ENCODE measurements at places on chromosomes 2 and 18.
A peak's percentile ranks its signal among the peaks of the same experiment; 100 is the strongest.

GRCh38 chr18:3966642-3967358, 488.3 kb downstream of the DLGAP1 start:
- no peak for ATAC-seq

DNA sequence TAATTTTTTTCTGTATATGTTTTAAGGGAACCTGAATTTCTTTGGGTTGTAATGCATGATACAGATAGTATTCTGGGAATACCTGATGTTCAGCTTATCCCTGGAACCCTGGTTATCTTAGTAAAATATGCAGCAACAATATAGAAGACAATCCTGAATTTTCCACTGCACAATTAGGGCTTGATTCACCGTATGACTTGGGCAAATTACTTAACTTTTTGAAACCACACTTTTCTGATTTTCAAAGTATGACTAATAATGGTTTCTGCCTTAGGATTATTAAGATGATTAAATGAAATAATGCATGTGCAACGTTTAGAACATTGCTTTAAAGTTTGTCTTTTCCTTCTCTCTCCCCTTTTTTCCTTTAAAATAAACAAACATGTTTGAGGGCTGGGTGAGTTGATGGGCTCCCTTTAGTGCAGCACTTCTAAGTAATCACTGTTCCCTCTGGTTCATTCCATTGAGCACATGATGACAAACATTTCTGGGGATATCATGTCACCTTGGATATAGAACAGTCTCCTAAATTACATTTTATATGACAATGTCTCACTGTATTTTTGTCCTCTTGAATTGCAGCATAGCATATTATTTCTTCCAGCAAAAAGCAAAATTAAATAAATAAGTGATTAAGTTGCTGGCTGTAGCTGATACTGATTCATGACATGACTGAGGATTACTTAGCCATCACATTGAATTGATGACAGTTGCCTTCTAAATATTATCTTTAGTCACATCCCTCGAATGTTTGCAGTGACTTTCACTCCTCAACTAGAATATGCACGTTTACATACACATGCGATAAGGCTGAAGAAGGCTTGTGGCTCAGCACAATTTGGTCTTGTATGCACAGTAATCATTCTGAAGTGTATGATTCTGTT, 254.5 kb downstream of the NEDD4L start:
- no peak for ATAC-seq

- ATAC-seq, result no peak
These were observed 9.0 kb downstream of the TBR1 start for GRCh38 chr2:161424891-161425727.

- no peak for ATAC-seq
These were observed 193.6 kb upstream of the PKDCC start for GRCh38 chr2:41854227-41854626.

DNA sequence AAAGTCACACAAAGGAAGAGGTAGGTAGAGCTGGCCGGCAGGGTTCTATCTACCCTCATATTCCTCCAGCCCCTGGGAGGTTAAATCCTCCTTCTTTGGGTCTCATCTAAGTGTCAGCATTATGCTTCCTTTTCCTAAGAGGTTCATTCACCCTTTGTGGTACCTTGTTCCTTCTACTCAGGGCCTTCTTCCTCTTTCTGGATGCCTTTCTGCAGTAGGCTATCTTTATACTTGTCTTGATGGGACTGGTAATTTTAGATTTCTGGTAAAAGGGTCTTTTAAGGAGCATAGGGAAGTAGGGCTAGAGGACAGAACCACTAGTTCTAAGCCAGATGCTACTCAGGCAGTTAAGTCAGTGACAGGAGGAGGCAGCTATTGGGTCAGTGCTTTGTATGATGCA, 13.7 kb upstream of the TNP1 start:
- no peak for ATAC-seq

- no peak for ATAC-seq
These were observed 95.6 kb upstream of the SLC14A2 start for GRCh38 chr18:45519411-45520280.

DNA sequence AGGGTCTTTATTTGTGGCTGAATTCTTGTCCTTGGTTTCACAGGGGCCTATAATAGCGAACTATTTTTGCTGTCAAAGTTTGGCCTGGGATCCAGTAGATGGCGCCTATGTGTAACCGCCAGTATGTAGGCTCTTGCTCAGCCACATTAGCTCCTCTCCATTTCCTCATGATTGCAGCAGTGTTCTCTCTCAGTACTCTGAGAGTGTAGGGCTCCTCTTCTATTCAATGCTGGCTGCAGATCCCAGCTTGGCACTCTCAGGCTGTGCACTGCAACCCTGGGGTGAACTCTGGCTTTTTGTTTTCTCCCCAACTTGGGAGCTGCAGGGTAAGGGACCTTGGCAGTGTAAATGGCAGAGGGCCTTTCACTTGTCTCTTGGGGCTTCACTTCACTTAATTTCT, 344.6 kb upstream of the CHAC2 start:
- ATAC-seq, result peak; percentile 83

DNA sequence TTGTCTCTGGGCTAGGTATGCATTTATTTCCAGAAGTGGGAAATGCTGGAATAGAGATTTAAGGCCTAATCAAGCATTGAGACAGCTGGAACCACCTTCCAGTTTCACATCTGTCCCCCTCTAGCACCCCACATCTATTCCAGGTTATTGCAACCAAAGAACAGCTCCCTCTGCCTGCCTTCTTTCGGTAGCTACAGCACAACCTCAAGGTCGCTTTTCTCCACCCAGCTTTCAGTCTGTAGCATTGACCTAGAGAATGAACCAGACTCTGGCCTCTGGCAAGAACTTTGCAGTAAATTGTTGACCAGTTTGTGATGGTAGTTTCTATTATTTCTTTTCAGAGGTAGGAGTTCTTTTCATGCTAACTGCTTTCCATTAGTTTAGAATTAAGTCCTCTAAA, 484.2 kb downstream of the DLGAP1 start:
- no peak for ATAC-seq

DNA sequence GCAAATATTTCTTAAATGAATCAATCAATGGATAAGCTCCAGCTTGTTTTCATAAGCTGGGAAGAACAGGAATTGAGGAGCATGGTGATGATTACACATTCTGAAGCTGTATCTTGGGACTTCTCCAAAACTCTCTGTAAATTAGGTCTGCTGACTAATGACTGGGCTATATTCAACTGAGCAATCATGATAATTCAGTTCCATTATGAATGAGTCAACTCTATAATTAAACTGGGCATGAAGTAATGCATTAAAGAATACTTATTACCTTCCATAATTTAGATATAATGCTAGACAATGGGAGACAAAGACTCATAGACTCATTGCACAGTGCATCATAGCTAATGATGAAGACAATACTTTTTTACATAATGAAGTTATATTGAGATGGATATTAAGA, 207.4 kb downstream of the CBLN2 start:
- no peak for ATAC-seq

- ATAC-seq, result no peak
These were observed 41.6 kb upstream of the MGAT4A start for GRCh38 chr2:98772536-98772935.

GRCh38 chr2:205712508-205712907, 30.2 kb downstream of the NRP2 start:
- ATAC-seq, result peak; percentile 39

DNA sequence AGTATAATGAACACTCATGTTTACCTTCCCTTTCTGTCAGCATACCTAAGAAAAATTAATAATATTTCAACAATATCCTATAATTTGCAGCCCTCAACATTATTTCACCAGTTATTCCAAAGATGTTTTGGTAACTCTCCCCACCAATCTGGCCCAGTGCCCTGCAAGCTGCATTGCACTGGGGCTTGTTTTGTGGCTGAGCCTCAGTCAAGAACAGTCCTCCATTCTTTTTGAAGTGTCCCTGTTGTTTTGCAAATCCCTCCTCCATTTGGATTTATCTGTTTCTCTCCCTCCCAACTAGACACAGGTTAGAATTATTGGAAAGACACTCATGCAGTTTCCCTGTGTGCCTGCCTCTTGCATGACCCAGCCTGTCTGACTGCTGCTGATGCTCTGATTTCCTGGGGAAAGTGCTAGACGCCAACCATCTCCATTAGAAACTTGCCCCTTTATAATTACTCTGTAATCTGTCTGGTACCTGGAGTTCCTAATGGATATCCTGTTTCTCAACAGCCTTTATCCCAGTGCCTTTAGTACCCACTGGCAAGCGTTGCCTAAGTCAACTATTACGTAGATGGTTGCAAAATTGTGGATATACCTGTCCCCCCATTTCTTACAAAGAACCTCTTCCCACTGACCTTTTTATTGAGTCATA, 60.2 kb downstream of the EIF5B start:
- peak; percentile 33 for ATAC-seq

DNA sequence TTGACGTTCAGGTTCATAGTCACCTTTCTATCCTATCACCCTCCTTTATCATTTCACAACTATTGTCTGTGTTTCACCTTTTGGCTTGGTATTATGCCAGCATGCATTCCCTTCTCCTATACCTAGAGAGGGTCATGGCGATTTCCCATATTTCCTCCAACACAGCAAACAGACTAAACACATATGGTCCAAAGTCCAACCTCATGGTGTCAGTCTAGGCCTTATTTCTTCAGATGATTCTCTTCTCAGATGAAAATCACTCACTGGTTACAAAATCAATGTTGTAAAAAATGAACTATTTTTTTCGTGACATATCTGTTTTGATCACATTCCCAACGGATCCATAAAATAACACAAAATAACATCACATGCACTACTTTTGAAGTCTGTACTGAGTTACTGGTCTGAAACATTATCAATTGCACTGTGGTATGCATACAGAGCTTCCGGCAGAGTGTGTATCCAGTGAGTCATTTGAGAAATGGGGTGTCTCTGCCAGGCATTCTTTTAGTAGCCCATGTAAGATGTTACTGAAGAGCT, 204.8 kb upstream of the GALNT5 start:
- peak; percentile 50 for ATAC-seq

DNA sequence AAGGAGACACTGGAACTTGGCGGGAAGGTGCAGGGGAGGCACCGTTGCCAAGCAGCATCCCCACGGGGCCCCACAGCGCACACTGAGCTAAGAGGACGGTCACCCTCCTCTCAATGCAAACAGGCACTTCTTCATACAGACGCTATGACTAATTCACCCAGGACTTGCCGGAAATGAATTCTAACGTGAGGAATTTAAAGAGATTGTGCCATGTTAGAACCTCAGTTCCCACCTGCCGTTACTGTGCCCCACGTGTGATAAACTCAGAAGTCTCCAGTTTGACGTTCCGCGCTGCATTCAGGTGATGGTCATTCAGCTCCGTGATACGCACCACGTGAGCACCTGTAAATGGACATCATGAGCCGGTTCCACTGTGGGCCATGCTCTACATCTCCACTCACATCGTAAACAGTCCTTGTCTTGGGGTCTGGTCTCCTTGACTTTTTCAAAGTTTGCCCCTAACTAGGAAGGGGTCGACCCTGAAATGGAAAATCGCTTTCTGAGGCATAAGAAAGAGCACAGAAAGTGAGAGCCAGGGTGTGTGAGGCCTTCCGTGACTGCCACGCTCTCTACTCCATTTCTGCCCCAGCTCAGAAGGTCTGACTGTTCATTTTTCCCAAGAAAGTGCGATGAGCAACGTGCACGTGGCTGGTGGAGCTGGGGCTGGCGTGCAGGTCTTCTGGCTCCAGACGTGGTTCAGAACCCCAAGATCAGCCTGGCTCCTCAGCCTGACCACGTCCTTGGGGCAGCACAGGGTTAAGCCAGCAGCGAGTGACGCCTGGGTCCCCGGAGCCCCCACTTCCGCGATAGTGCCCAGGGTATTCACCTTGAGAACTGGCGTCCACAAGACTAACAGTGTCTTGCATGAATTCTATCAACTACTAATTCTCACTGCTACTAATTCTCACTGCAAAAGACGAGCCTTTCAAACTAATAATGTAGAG, 35.1 kb downstream of the TMEM18 start:
- ATAC-seq, result no peak

DNA sequence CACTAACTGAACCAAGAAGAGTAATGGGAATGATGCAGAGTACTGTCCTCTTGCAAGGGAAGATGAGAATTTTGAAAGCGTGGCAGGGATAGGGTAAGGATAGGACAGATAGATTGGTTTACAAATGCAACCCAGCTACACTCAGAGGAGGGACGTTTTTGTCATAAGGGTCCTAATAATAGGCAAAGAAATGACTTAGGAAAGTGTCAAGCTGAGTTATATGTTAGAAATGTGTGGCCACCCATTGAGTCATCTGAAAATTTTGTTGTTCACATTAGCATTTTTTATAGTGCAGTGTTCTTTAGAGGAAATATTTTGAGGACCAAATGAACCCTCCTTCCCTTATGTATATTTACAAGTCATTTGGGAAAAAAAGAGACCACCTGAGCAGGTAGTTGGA, 137.5 kb downstream of the PHLPP1 start:
- no peak for ATAC-seq

GRCh38 chr2:143762176-143762928, 633.1 kb downstream of the ARHGAP15 start:
- ATAC-seq, result no peak

DNA sequence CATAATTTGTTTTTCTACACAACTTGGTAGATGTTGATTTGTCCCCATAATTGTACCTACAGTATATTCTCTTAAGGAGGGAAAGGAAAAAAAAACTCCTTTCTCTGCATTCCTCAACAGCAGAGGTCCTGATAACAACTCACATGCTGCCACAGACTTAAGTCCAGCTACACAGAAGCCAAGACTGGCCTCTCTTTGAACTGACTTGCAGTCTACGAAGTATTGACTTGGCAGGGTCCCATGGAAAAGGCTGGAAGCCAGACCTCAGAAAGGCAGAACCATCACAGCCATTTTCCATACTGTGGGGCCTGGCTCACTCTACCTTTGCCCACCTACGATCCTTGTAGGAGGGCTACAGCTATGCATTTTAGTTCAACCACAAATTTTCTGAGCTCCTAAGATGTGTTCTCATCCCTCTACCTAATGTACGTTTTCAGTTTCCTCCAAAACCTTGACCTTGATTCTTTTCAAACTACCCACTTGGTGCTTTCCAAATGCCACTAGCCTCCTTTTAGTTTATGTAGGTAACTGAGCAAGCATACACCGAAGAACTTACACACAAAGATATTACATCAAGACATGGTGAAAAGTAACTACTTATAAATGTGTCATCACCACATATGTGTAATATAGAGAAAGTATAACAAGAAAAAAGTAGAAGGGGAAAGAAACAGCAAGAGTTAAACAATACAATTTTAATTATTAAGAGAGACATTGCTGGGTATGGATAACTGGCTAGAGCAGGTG, 12.2 kb downstream of the LONRF2 start:
- no peak for ATAC-seq

DNA sequence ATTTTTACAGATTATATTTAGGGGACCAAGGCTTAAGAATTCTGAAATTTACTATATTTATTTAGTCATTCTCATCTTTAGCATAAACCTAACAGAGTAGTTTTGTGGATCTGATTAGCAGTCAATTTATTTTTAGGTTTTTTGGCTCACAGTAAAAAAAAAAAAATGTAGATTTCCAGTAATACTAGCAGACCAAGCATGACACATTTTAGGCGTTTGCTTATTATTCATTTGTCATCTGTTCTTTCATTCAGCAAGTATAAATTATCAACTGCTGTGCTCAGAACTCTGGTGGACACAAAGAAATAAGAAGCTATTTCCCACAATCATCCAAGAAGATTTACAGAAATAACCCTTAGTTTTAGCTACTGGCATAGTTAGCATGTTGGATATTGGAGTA, 20.6 kb downstream of the PDE1A start:
- ATAC-seq, result no peak

GRCh38 chr2:50658883-50659282, 373.0 kb downstream of the NRXN1 start:
- no peak for ATAC-seq
